ENCODE measurements at places on chromosomes 16 and 17.
A peak's percentile ranks its signal among the peaks of the same experiment; 100 is the strongest.

- DNase-seq, result no peak
Measured at GRCh38 chr16:86256995-86257394, 253.3 kb upstream of the FOXF1 start.

- no peak for DNase-seq
Measured at GRCh38 chr17:77508047-77508715, 367.4 kb downstream of the SEC14L1 start.

DNA sequence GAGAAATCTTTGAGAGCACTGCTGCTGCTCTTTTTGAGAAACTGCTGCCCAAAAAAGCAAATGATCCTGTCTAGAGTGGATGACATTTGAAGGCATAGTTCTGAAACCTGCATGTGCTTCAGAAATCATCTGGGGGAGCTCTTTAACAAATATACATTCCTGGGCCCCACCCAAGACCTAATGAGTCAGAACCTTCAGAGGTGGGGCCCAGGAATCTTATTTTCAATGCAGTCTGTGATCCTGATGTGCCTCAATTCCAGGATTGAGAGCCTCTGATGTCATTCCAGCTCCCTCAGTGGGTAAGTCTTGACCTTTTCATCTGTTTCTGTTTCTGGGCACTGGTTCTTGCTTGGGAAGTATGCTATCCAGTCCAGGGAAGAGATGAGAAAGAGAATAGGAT lies 42.3 kb downstream of the HNF1B start:
- no peak for DNase-seq

DNA sequence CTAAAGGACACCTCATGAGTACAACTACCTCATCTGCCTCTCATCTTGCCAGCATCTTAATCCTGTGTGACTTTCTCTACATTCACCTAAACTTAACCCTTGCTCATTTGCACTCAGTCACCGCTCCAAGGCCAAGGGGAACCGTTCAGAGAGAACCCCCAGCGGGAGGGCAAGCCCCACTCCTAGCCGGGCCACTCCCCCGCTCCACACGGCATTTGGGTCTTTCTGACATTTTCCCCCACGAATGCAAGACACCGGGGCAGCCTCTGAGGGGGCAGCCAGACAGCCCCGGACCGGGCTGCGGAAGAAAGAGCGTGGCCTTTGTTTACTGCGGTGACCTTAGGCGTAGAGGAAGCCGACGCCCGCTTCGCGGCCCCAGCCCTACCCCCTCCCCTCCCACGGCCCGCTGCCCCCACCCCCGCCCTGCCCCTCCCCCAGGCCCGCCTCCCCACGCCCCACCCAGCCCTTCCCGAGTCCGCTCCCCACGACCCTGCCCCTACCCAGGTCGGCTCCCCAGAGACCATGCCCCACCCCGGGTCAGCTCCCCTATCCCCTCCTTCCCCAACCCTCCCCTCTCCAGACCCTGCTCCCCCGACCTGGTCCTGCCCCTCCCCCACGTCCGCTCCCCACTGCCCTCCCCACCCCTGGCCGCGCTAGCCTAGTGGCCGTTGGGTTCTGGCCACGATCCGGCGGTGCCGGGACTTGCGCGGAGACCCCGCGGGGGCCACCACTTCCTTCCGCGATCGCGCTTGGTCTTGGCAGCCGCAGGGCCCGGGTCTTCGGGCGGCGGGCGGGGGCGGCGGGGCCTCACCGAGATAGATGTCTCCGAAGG lies 789 bp downstream of the CSNK1D start:
- DNase-seq, result peak; percentile 11

GRCh38 chr16:2039274-2040031 lies 8.2 kb downstream of the NTHL1 start:
- DNase-seq, result no peak

- DNase-seq, result no peak
Measured at GRCh38 chr16:85240982-85241924, 129.0 kb upstream of the CIBAR2 start.

DNA sequence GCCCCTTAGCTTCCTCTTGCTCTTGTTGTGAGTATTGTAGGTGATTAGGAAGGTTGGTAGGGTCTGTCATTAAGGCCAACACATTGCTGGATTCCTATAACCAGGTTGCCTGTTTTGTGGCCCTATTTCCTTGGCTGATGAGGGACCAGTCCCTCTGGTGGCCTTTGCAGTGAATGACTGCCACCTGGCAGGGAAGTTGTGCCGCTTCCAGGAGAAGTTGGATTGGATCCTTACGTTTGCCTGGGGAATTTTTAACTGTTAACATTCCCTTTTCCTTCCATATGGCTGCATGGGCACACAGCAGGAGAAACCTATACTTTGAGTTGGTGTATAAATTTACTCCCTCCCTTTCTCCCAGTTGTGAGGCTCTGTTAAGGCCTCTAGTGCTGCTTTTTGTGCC lies 32.4 kb downstream of the LCMT1 start:
- no peak for DNase-seq

- no peak for DNase-seq
Measured at GRCh38 chr16:578870-579405, 9.2 kb downstream of the PIGQ start.

GRCh38 chr17:50058296-50058953 lies 2.5 kb downstream of the ITGA3 start:
- no peak for DNase-seq

DNA sequence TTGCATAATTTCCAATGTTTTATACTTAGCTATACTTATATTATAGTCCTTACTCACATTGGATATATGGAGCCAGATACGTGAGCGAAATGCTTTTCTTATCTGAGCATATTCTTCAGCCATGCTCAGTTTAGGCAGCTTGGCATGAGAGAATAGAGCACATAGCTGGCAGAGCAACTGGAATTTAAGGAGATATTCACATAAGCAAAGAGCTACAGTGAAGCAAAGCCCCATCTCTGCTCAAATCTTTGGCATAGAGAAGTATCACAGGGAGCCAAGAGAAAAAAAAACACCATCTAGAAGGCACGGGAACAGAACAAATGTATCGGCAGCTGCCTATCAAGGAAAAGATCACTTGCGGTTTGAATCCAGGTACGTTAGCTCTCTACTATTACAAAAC lies 734.2 kb upstream of the KIF2B start:
- no peak for DNase-seq

DNA sequence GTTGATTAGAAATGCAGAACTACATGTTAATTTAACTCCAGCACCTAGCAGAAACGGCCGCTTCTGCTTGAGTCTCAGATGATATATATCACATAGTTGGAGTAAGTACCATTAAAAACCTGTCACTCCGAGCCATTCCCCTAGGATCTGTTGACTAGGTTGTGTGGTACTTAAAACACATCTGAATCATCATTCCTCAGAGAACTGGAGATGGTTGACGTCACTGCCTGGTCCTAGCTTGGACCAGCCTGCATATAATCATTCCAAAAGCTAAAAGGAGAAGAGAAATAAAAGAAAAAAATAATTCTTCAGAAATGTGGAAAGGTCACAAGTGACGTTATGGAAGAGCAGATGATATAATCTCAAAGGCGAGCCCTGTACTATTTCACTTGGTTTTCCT lies 31.3 kb upstream of the RASL10B start:
- DNase-seq, result no peak

DNA sequence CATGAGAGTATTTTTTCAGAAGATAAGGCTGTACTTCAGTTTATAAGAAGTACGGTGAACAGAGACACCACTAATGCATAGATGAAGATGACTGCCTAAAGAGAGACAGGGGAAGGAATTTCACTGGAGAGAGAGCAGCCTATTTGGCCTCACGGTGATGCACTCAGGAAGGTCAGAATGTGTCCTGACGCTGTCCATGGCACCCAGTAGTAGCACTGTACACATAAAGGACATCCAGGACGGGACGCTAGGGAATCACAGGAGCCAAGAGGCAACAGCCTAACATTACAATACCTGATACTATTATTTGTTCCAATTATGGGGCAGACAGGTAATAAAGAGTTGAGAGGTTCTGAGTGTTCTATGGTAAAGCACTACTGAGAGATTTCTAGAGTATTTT lies 24.9 kb upstream of the LRRC37A start:
- DNase-seq, result no peak

GRCh38 chr16:72458035-72458434 lies 286.1 kb upstream of the PMFBP1 start:
- no peak for DNase-seq

GRCh38 chr16:10675216-10675615 lies 19.5 kb downstream of the TEKT5 start:
- no peak for DNase-seq

- DNase-seq, result no peak
Measured at GRCh38 chr17:41417576-41418015, 6.8 kb downstream of the KRT37 start.

DNA sequence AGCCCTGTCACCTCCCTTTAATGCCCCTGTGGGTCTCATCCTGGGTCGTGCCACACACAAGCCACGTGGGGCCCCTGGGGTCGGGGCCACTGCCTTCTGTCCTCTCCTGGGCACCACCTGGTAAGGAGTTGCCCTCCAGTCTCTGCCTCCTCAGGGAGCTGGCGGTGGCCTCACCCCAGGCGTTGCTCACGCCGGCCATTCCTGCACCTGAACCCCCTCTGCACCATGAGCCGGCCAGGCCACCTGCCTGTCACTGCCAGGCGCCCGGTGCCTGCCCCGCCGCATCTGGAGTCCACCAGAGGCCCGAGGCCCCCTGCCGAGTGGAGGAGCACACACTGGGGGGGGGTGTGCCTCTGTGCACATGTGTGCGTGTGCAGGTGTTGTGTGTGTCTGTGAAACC lies 10.4 kb downstream of the NHERF2 start:
- DNase-seq, result no peak

GRCh38 chr16:55842369-55843104 lies 9.6 kb upstream of the CES1 start:
- DNase-seq, result no peak

- no peak for DNase-seq
Measured at GRCh38 chr17:61897548-61898180, 30.1 kb downstream of the INTS2 start.

DNA sequence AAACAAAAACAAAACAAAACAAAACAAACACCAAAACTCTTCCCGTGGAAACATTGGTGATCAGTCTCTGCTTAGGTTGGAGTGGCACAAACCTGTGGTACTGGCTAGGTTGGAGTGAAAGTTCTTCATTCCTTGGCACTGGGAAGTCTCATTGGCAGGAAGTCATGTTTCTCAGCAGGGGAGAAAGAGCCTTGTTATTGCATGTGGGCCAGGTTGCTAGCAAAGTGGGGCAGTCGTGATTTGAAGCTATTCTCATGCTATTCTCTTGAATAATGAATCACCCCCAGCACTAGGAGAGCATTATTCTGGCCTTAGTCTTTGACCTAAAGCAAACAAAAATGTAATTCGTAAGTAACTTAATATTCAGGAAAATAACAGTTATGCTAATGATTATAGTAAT lies 24.3 kb upstream of the B4GALNT2 start:
- no peak for DNase-seq

DNA sequence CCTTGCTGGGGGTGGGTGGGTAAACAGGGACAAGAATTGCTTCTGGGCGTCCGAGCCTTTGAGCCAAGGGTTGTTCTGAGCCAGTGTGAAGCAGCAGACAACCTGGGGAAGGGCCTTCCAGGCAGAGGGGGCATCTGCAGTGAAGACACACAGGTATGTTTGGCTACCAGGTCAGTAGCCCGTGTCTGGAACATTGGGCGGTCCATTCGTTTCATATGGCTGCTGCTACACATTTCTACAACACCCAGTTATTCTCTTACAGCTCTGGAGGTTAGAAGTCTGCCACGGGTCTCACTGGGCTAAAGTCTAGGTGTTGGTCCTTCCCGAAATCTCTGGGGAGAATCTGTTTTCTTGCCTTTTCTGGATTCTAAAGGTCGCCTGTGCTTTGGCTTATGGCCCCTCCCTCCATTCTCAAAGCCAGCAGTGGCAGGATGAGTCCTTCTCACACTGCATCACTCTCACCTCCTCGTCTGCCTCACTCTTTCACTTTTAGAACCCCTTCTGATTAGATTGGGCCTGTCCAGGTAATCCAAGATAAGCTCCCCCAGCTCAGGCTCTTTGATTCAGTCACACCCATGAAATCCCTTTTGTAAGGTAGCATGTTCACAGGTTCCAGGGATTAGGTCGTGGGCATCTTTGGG lies 136.1 kb downstream of the CLEC16A start:
- no peak for DNase-seq

DNA sequence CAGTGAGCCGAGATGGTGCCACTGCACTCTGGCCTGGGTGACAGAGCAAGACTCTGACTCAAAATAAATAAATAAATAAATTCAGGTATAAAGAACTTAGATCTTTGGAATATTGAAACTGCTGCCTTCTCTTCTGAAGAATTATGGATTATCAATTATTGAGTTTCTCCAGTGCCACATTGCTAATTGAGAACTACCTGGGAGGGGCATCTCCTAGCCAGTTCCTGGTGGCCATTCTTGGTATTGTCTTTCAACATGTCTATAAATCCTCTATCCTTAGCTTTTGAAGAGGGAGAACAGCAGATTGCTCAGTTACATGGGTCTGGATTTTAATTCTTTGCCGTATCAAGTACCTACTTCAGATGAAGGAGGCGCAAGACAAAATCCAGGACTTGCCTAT lies 29.2 kb downstream of the CALCOCO2 start:
- no peak for DNase-seq

DNA sequence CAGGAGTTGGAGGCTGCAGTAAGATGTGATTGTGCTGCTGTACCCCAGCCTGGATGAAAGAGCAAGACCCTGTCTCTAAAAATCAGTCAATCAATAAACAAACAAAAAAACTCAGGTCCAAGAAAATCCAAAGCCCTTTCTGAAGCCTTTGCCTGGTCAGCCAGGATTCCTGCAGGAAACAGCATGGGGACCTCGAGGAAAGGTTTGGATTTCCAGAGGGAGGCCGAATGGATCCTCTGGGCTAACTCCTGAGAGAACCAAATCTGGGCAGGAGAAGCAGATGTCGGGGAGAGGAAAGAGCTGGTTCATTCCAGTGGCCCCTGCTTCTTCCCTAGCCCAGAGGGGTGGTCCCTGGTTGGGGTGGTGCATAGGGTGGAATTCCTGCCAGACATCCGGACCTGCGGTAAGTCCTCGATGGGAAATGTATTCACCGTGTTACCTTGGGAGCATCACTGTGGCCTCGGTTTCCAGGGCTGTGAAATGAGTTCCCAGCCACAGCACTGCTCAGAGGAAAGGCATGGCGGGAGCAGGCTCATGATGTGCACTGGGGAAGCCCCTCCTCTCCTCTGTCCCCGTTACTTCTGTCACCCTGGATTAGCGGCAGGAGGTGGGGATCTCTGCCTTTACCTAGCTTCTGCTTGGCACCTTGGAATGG lies 75.1 kb downstream of the CYLD start:
- no peak for DNase-seq

GRCh38 chr16:51134269-51134812 lies 16.7 kb downstream of the SALL1 start:
- DNase-seq, result no peak

- DNase-seq, result no peak
Measured at GRCh38 chr16:77599793-77600415, 122.4 kb upstream of the NUDT7 start.

- DNase-seq, result no peak
Measured at GRCh38 chr17:44976206-44976605, 8.1 kb upstream of the C1QL1 start.

- no peak for DNase-seq
Measured at GRCh38 chr17:53687324-53687723, 135.4 kb upstream of the KIF2B start.

Measured in stimulated activated CD8-positive, alpha-beta memory T cell treated with anti-CD3 and anti-CD28 coated beads, Interleukin-4, amount 100 ng/mL, for 4 hours (primary cell).